ENCODE measurements at places on chromosomes 11 and 22. TPM values are rescaled to one million over a fixed set of nuclear protein-coding genes. Genes with fewer than 3 reads are reported as not detected.

DNA sequence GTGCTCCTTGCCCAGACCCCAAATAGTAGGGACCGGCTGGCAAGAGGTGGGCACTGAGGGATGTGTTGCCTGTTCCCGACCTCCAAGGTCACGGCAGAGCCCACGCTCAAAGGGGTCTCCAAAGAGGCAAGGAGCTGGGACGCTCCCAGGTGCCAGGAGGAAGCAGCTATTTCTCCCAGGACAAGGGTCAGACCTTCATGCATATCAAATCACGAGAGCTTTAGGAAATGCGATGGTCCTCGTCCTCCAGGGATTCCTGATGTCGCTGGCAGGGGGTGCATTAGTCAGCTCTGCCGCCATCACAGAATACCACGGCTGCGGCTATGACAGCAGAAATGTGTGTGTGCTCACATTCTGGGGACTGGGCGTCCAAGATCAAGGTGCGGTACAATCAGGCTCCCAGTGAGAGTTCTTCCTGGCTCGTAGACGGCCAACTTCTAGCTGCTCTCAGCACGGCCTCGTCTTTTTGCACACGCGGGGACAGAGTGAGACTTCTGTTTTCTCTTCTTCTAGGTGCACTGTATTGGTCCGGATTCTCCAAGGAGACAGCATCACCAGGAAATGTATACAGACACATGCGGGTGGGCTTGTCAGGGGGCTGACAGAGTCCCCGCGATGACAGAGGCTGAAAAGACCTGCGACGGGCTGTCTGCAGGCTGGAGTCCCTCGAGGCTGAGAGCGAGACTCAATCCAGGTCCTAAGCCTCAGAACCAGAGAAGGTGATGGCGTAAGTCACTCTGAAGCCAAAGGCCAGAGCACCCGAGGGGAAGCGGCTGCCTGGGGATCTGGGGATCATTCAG lies 81.6 kb downstream of the SHANK2 start:
- peak; percentile 29 for DNase-seq

DNA sequence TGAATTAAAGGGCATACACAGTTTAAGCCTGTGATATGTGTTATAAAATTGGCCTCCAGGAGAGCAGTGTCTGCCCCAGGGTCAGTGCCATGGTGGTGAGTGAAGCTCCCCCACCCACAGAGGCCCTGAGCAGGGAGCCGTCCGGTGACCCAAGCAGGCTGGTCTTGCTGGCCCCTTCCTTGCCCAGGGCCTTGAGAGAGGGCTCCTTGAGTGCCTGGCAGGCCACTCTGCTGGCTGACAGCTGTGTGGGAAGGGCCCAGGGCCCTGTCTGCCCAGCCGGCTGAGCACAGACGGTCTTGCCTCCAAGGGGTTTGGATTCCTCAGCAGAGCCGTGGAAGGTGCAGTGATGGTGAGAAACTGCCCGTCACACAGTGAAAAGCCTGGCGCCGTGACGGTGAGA lies 25.9 kb downstream of the PTDSS2 start:
- DNase-seq, result no peak

GRCh38 chr11:8785998-8786397 lies 103.4 kb downstream of the RPL27A start:
- DNase-seq, result no peak

DNA sequence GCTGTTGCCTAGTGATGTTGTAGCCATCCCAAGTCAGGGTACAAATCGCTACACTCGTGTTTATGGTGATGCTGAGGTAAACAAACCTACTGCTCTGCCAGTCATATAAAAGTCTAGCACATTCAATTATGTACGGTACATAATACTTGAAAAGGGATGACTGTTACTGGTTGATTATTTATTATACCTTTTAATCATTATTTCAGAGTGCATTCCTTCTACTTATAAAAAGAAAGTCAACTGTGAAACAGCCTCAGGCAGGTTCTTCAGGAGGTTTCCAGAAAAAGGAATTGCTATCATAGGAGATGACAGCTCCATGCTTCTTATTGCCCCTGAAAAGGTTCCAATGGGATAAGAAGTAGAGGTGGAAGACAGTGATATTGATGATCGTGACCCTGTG lies 652.5 kb upstream of the KIRREL3 start:
- no peak for DNase-seq

DNA sequence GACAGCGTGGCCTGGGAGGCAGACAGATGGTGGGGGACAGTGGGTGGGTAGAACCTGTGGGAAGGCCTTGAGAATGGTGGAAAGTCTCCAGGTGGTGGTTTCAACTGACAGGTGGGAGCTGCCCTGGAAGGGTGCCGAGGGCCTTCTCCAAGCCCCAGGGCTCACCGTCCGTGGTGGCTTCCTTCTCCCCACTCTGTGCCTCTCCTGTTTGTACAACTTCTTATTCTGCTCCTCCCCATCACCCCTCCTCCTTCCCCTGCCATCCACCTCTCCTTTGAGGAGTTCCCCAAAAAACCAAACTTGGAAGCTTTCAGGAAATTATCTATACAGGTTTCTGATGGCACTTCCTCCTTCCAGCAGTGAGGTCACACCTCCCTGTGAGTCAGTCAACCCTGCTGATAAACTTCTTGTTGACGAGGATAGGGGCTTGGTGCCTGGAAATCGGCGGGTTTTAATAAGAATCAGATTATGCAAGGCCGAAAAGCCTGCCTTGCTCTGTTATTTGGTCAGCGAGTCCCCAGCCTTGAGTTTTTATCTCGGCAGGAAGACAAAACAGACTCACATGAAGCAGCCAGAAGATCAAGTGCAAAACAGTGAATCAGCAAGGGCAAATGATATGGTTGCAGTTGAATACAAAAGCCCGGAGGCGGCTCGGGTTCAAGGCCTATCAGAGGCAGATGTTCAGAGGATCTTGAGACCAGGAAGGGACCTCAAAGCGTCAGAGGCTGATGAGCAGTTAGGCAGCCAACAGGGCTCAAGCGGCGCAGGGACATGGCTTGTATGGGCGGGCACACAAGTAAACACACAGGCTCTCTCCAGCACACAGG lies 9.5 kb upstream of the ST3GAL4 start:
- DNase-seq, result peak; percentile 87

GRCh38 chr11:44950031-44950624 lies 555 bp downstream of the TP53I11 start:
- DNase-seq, result peak; percentile 85

DNA sequence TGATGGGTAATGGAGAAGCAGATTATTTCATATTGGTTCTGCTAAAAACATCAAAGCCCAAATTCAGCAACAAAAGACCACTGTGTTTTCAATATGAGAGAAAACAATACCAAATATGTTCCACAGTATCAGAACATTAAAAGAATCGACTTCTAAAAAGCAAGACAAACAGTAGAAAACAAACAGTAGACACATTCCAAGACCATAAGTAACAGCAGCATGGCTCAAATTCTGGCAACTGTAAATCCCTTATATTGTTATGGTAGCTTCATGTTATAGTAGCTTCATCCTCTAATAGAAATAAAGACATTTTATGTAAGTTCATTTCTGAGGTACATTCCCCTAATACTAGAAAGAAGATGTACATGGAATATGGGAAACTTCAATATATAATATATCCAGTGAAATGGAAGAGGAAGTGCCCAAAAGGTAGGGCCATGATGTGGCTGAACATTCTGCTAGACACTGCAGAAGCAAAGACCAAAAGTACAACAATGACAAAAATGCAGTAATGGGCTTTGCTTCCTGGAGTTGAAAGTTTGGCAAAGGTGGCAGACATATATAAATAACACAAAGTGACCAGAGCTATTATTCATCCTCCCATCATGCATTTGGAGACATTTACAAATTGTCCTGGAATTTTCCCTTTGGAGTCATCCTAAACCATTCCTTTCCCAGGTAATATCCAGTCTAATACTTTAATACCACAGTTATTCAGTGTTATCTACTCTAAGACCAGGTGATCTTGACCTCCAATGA lies 299.9 kb downstream of the DCDC1 start:
- DNase-seq, result no peak

DNA sequence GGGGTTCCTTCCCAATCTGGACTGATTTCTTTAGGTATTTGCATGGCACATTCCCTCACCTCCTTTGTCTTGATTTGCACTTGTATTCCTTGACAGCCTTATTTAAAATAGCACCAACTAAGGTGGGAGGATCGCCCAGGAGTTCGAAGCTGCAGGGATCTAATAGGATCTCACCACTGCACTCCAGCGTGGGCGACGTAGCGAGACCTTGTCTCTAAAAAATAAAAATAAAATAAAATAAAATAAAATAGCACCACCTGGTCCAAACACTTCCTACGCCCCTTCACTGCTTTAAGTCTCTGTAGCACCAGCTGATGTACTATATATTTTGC lies 775 bp downstream of the SLC2A11 start:
- DNase-seq, result no peak

DNA sequence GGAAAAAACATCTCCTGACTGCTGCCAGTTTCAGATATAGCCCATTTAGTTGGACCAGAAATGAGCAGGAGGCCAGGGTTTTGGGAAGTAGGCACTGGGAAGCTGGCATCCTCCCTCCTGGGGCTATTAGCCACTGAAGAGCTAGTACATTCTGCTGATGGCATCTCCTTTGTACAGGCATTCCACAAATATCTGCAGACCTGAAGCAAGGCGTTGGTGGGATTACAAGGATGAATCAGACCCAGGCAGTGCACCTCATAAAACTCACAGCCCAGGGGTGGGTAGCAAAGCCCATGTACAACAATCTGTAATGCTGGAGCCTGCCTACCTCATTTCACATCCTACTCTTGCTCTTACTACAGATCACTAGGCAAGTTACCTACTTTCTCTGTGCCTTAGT lies 27.5 kb upstream of the POU2AF1 start:
- no peak for DNase-seq

GRCh38 chr11:34394771-34395300 lies 37.0 kb upstream of the ABTB2 start:
- DNase-seq, result no peak

GRCh38 chr11:134393638-134394037 lies 18.4 kb downstream of the B3GAT1 start:
- no peak for DNase-seq

- DNase-seq, result no peak
Measured at GRCh38 chr11:91326751-91327150, 897.9 kb upstream of the FAT3 start.

GRCh38 chr11:122069707-122070360 lies 46.2 kb downstream of the BLID start:
- DNase-seq, result no peak

Gene ANO3
- not detected for total RNA-seq

Gene AIFM3
- total RNA-seq, result 0.54 TPM

Gene NXPE4
- total RNA-seq, result not detected

Gene CD3G
- total RNA-seq, result 0.24 TPM

Gene APOA5
- not detected for total RNA-seq

Gene KDM4E
- total RNA-seq, result not detected

Gene RTN4R
- total RNA-seq, result 1.0 TPM

Gene SEPTIN5
- total RNA-seq, result 191 TPM

Gene PRSS23
- 20.7 TPM for total RNA-seq

Gene EMID1
- total RNA-seq, result 1.3 TPM

Gene OR4D5
- total RNA-seq, result not detected

Gene TBX1
- 0.48 TPM for total RNA-seq

Gene GLB1L2
- 0.57 TPM for total RNA-seq
